Panc1 (cell line): ENCODE measurements at places on chromosomes 6 and 20.

- H3K4me3 ChIP-seq: no peak overlapping the region
- no peak for DNase-seq
- no peak overlapping the region for H3K27ac ChIP-seq
- no peaks in the 10 kb centered on the region for H3K36me3 ChIP-seq
- H3K27me3 ChIP-seq: no peaks in the 10 kb centered on the region
Measured at GRCh38 chr6:25388776-25389175, 109.6 kb downstream of the CARMIL1 start.

DNA sequence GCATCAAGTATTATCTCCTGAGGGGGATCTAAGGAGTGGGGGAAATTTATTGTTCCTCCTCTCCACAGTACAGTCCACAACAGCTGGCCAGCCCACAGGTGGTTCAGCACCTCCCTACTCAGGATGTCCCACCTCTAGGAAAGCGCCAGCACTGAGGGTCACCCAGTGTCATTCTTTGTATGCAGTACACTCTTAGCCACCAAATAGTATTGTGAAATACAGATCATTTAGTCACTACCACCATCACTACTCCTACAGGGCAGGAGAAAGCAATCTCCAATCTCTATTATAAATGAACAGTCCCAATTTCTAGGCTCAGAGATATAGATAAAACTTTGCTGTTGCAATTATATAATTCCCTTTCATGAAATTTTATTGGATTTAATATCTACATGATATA is 6.3 kb upstream of the ZNF76 start:
- H3K27me3 ChIP-seq: no peaks in the 10 kb centered on the region
- no peak overlapping the region for H3K27ac ChIP-seq

GRCh38 chr6:135451617-135452190 is 45.8 kb downstream of the AHI1 start:
- H3K4me3 ChIP-seq: no peak overlapping the region
- peaks cover 5% of the 10 kb centered on the region; the same call in 1 of the 2 replicates for H3K36me3 ChIP-seq
- DNase-seq: peak; percentile 15
- H3K4me1 ChIP-seq: no peaks in the 10 kb centered on the region

DNA sequence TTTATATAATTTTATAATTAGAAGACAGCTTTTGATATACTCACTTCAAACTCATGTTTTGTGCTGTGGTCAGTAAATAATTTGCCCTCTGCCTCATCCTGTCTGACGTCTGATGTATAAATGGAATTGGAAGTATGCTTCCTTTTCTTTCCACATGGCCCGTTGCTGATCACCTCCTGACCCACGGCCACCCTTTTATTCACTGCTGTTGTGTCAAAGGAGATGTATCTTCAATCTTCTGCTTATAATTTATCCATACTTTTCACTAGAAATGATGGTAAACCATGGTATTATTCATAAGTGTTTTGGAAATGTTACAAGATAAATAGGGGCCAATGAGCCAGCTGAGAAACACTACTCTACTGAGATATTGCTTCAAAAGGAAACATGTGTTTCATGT is 841.8 kb downstream of the PHF3 start:
- H3K4me3 ChIP-seq: no peak overlapping the region
- no peak for DNase-seq
- H3K27ac ChIP-seq: no peak overlapping the region
- H3K4me1 ChIP-seq: no peaks in the 10 kb centered on the region
- H3K36me3 ChIP-seq: no peaks in the 10 kb centered on the region

DNA sequence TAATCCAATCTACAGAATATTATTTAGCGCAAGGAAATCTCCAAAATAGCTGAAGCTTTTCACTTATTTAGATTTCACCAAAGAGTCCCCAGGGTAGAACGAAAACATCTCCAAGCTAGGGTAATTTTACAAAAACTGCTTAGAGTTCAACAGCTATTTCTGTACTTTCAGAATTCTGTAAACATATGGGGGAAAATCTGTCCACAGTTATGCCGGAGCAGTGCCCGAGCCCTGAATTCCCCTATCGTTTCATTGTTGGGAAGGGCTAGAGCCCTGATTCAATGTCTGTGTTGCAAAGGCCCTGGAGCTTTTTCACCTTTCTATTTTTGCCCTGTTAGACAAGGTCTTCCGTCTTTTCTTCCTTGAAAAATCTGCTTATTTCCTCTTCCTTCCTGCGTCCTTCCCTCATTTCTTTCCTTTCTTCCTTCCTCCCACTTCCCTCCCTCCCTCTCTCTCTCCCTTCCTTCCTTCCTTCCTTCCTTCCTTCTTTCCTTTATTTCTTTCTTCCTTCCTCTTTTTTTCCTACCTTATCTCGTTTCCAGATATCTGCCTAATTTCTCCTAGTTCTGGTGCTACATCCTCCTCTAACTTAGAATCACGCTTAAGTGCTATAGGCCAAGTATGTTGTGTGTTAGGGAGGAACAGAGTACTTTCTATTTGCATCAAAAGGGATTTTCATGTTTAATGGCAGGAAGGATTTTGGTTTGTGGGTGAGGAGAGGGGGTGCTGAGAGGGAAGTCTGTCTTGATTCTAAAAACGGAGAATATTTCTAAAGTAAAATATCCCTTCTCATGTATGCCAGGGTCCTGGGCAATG is 122.5 kb upstream of the BMP2 start:
- H3K27ac ChIP-seq: no peak overlapping the region
- no peak for DNase-seq
- no peak overlapping the region for H3K4me3 ChIP-seq
- H3K4me1 ChIP-seq: no peaks in the 10 kb centered on the region

- no peaks in the 10 kb centered on the region for H3K4me1 ChIP-seq
- no peaks in the 10 kb centered on the region for H3K36me3 ChIP-seq
- peaks cover 15% of the 10 kb centered on the region for H3K27me3 ChIP-seq
- no peak overlapping the region for H3K4me3 ChIP-seq
- DNase-seq: no peak
Measured at GRCh38 chr6:28531479-28532128, 5.9 kb downstream of the GPX5 start.

DNA sequence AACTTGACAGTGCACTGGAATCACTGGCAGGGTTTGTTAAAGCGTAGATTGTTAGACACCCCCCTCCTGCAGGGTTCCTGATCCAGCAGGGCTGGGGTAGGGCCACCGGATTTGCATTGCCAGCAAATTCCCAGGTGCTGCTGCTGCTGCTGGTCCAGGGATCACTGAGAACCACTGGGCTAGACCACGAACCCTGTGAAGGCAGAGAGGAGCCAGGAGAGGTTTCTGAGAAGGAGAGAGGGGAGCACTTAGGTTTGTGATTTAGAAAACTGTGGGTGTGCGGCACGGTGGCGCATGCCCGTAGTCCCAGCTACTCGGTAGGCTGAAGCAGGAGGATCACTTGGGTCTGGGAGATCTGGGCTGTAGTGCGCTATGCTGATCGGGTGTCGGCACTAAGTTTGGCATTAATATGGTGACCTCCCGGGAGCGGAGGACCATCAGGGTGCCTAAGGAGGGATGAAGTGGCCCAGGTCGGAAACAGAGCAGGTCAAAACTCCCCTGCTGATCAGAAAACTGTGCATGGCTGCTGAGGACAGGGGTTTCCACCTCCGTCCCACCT is 53.6 kb upstream of the FAM83D start:
- H3K27me3 ChIP-seq: no peaks in the 10 kb centered on the region
- peaks cover 3% of the 10 kb centered on the region; the same call in 1 of the 2 replicates for H3K4me1 ChIP-seq
- H3K4me3 ChIP-seq: no peak overlapping the region

- H3K27ac ChIP-seq: peak overlapping the region; percentile 44; the same call in 1 of the 2 replicates
- H3K27me3 ChIP-seq: no peaks in the 10 kb centered on the region
- no peak for DNase-seq
- peaks cover 16% of the 10 kb centered on the region; the same call in 1 of the 2 replicates for H3K36me3 ChIP-seq
Measured at GRCh38 chr20:50133474-50134217, 19.9 kb downstream of the PEDS1 start.
